ENCODE measurements at places on chromosomes 16 and 17.

GRCh38 chr17:64130559-64131001 lies 636 bp upstream of the ERN1 start:
- peak; percentile 68 for DNase-seq

GRCh38 chr17:32651084-32651483 lies 164.3 kb downstream of the CDK5R1 start:
- no peak for DNase-seq

DNA sequence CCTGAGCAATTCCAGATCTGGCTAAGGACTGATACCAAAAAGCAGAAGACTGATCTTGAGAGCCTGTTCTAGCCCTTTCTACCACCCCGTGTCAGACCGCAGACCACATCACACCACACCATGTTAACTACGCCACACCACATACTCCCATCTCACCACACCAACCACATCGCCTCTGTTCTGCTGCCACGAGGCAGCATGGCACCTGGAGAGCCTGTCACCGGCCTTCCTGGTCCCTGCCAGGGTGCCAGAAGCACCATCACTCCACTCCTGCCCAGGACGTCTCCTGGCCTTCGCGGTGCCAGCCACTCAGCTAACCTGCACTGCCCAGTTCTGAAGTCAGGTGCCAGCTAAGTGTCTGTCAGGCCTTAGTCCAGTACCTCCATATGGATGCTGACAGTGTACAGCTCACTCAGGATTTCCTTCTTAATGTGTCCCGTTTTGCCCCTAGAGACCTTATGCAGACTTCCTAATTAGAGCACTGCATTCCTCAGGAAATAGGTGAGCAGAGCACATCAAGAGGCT lies 37.2 kb upstream of the BCAR1 start:
- peak; percentile 74 for DNase-seq

DNA sequence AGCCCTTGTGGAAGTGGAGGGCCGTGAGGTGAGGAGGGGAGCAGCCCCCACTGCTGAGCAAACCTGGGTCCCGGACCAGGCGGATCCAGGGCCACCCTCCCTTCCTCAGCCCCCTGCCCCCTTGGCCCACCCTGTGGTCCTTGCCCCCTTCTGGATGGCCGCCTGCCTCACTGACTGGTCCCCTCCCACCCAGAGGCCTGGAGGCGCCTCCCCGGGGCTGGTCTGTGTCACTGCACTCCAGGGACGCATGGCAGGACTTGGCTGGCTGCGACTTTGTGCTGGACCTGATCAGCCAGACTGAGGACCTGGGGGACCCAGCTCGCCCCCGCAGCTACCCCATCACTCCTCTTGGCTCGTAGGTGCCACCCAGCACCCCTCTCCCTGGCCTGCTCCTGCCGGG lies 19.2 kb upstream of the SMIM5 start:
- DNase-seq: no peak

- DNase-seq: no peak
Observed at GRCh38 chr17:27974531-27975145, 67.8 kb upstream of the NLK start.
